ENCODE measurements at places on chromosomes 7 and 10.

DNA sequence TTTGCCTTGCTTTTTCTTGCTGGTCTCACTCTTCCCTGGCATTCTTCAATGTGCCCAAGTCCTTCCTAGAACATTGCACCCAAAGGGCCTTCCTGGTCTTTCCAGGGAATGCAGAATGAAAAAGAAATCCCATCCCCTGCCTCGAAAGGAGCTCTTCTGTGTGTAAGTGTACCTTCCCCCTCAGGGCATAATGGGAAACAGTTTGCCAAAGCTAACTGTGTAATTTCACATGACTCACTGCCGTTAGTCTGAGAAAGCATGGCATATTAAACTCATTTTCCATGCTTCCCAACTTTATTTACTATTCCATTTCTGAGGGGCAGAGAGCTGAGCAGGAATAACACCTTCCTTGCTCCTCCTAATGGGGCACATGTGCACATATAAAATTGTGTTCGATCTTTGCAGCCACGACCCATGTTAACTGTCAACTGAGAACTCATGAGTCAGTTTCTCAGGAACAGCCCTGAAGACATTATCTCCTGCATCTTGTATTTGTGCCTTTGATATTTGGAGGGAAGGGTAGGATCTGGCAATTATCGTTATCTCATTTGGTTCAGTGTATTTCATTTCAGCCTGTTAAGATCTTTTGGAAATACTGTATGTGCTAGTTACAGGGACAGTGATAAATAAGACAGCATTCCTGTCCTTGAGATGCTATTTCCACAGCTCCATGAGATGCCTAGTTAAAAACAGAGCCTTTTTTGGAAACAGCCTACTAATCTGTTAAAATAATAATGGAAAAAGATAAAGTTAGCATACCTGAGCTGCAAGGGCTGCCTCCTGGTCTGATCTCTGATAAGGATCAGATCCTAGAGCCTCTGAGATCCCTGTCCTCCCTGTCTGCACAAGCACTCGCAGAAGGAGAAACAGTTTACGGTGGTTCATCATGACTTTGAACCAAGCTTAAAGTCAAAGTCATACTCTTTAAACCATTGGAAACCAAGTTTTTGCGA is 42.3 kb downstream of the IKZF1 start:
- no peak for DNase-seq

DNA sequence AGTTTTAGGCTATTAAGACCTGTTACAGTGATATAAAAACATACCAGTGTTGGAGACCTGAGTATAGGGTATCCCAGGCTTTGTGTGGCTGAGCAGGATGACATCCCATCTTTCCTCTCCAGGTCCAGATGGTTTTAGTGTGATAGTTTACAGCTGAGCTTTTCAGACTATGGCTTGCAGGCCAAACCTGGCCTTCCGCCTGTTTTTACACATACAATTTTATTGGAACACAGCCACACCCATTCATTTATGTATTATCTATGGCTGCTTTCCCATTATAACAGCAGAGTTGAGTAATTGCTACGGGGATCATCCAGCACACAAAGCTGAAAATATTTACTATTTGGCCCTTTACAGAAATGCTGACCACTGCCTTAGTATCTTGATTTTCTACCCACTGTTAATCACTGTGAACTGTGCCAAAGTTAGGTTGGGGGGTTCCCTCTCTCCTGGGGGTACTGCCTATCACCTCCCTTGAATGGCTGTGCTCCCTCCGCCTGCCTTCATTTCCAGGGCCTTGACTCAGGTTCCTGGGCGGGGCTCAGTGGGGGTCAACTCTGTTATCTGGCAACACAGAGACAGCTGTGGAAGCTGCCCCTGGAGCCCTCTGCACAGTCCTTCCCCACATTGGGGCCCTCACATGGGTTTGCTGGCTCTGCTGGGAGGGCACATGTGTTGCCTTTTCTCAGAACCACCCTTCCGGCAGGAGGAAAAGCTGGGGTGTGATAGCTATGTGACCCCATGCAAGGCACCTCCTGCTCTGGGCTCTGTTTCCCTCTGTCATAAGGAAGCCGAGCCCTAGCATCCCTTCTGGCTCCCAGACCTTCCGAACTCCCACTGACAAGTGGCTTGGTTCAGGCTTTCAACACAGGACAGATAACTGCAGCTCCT is 40.3 kb upstream of the SH2D4B start:
- no peak for DNase-seq

GRCh38 chr10:30830315-30831230 is 201.0 kb upstream of the LYZL2 start:
- no peak for DNase-seq

- no peak for DNase-seq
Observed at GRCh38 chr7:1060315-1061072, 16.1 kb downstream of the GPR146 start.

- no peak for DNase-seq
Observed at GRCh38 chr7:37825038-37825437, 23.4 kb upstream of the NME8 start.

DNA sequence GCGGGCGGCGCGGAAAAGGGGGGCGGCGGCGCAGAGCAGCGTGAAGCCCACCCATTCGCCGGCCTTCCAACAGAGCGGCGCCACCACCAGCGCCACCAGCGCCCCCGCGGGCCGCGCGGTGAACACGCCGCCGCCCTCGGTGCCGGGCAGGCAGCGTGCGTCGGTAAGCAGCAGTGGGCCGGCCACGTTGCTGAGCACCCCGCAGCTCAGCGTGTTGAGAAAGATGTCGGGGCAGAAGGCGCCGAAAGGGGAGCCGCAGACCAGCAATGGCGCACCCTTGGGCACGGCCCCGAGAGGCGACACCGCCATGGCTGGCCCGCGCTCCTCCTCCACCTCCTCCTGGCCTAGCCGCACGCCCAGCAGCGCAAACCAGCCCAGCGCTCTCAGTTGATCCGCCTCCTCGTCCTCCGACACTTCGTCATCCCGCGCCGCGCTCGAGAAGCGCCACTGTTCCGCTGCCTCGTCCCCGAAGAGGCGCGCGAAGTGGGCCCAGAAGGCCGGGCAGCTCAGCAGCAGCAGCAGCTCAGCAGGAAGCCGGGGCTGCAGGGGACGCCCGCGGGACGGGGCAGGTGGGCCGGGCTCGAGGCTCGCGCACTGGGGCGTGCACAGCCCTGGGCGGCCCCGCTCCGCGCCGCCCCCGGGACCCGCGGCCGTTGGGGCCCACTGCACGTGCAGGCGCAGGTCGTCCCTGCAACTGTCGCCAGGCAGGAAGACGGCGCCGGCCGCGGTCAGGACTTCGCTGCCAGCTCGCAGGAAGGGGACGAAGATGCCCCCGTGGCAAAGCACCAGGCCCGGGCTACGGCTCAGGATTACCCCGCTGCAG is 623 bp downstream of the TYSND1 start:
- DNase-seq, result peak; percentile 47

GRCh38 chr10:69655124-69655867 is 25.2 kb downstream of the FAM241B start:
- no peak for DNase-seq

DNA sequence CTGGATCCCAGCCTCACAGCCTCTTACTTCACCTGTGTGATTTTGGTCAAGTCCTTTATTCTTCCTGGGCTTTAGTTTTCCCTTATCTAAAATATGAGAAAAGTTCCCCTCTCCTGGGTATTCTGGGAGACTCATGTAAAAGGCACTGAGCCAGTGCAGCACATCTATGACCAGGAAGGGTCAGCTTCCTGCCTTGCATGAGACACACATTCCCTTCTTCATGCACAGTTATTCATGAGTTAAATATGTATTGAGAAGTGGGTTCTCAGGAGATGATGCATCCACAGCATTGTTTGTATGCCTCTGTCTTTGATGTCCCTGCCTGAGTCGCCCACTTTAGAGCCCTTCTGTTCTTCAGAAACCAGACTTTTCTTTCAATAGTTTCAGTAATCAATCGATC is 33.3 kb downstream of the EGFR start:
- no peak for DNase-seq

GRCh38 chr7:91776171-91776570 is 104.3 kb downstream of the MTERF1 start:
- DNase-seq, result no peak

GRCh38 chr10:112002206-112002605 is 181.4 kb downstream of the GPAM start:
- DNase-seq, result no peak

DNA sequence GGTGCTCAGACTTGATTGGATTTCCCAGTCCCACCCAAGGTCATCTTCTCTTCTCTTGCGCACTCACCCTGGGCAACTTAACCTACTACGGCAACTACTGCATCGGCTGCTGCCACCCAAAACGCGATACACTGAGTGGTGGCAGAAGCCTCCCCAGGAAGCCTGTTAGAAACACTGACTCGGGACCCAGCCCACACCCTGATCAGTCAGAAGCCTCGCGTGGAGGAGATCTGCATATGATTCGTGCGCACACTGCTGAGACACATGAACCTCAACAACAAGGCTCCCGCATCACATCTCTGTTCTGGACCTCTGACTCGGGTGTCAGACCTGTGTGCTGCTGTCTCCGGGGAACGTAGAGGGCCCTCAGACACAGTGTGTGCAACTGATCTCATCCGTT is 419.5 kb downstream of the PAXIP1 start:
- no peak for DNase-seq

- no peak for DNase-seq
Observed at GRCh38 chr7:5633161-5634106, 148.0 kb downstream of the RNF216 start.

All from activated CD8-positive, alpha-beta memory T cell treated with anti-CD3 and anti-CD28 coated beads for 1 hour (primary cell).